SK-MEL-5 (cell line): ENCODE measurements at places on chromosomes 7 and 10.

GRCh38 chr10:80700760-80701444, 163.2 kb downstream of the SH2D4B start:
- no peak for DNase-seq

- DNase-seq = no peak
These were observed 273.7 kb downstream of the PTPRN2 start for GRCh38 chr7:158313931-158314330.

GRCh38 chr7:16357474-16357873, 63.9 kb downstream of the CRPPA start:
- DNase-seq = no peak

DNA sequence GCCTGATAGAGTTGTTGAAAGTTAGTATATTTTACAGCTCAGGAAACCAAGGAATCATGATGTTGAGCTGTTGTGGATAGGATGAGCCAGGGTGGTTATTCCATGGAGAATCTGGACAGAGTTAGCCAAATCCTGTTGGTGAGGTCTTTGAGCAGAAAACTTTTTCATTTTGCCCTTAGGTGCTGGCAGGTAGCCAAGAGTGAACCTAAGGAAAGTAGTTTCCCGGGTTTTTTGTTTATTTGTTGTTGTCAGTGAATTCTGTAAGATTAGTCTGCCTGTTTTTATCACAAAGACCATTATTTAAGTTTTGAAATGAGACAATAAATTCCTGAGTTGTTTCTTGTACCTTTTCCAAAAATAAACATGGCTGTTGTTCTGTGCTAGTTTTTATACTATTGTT, 61.0 kb downstream of the GALNT11 start:
- no peak for DNase-seq

GRCh38 chr10:100748231-100749058, 3.1 kb downstream of the PAX2 start:
- DNase-seq = no peak
